ENCODE measurements at places on chromosomes 12 and 14.

DNA sequence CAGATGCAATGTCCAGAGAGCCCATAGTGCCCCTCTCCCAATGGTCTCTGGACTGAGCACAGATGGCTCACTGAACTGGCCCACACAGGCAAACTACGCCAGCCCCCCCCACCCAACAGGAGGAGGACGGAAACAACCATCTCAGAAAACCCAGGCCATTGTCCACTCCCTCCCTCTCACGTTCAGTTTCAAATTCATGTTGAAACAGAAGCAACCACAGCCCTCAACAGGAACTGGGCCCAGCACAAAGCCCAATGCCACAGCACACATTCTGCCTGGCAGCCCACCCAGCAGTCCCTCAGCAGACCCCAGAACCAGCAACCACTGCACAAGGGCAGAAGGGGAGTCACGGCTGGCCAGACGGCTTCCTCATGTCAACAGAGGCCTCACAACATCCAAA lies 10.6 kb downstream of the CCDC88C start:
- peak; percentile 9 for DNase-seq

- DNase-seq: no peak
Observed at GRCh38 chr14:61368114-61368710, 46.8 kb downstream of the PRKCH start.

GRCh38 chr12:6367969-6368892 lies 7.1 kb downstream of the SCNN1A start:
- DNase-seq: peak; percentile 29

DNA sequence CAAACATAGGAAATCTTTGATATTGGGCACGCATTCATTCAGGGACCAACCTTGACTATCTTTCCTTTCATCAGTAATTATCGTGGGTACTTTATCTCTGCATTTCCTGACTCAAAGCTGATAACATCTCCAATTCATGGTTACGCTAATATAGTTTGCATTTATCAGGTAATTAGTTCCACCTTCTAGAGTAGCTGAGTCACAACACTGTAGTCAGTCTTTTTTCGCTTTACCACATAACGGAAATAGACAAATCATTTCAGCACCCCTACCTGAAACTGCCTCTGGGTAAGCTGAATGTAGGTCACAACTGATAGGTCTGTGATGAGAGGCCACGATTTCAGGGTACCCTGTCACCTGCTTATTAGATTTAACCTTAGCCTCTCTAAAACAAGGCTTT lies 36.7 kb upstream of the IL22 start:
- peak; percentile 60 for DNase-seq

GRCh38 chr12:26867080-26867479 lies 34.1 kb upstream of the ITPR2 start:
- no peak for DNase-seq

- DNase-seq: no peak
Observed at GRCh38 chr12:110606253-110606611, 7.7 kb upstream of the TCTN1 start.

- peak; percentile 2 for DNase-seq
Observed at GRCh38 chr14:59739794-59740193, 130.8 kb downstream of the RTN1 start.

DNA sequence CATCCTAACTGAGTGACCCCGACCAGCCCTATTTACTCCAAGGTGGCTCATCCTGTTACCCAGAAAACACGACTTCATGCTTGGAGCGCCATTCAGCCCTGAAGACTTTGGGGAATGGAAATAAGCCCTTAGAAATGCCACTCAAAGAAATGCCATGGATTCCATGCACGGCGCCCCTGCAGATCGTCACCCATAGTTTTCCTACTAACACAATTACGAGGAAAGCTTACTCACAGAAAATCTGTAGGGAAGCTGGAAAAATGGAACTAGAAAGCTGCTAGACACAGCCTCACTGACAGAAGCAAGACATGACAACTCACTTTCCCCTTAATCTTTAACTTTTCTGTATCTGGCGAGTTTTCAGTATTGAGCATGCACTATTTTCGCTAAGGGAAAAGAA lies 19.5 kb downstream of the NUAK1 start:
- DNase-seq: no peak

DNA sequence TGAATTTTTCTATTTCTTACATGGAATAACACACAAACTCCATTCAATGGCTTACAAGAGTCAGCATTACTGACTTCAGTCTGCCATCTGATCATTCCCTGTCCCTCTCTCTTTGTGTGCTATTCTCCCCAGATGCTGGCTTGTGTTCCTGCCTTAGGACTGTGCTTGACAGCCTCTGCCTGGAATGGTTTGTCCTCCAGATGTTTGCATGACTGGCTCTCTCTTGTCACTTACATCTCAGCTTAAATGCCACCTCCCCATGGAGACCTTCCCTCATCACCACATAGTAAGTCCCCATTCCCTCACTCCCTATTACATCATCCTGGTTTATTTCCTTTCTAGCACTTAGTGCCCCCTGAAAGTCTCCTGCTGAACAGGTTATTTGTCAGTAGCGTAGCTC lies 181.6 kb downstream of the KTN1 start:
- DNase-seq: no peak

DNA sequence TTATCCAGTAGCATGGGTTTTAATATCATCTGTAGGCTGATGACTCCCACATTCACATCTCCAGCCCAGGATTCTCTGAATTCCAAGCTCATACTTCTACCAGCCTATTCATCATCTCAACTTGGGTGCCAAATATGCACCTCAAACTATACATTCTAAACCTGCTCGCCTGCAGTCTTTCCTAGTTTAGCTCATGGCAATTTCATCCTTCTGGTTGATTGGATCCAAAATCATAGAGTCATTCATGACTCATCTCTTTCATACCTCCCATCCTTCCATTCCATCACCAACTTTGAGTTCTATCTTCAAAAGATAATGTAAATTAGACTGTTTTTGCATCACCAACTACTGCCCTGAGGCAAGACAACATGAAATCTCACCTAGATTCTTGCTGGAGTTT lies 99.7 kb upstream of the EGLN3 start:
- no peak for DNase-seq

- no peak for DNase-seq
Observed at GRCh38 chr12:107491856-107492255, 193.7 kb upstream of the PWP1 start.

GRCh38 chr12:96136161-96136560 lies 58.0 kb upstream of the ELK3 start:
- DNase-seq: no peak

DNA sequence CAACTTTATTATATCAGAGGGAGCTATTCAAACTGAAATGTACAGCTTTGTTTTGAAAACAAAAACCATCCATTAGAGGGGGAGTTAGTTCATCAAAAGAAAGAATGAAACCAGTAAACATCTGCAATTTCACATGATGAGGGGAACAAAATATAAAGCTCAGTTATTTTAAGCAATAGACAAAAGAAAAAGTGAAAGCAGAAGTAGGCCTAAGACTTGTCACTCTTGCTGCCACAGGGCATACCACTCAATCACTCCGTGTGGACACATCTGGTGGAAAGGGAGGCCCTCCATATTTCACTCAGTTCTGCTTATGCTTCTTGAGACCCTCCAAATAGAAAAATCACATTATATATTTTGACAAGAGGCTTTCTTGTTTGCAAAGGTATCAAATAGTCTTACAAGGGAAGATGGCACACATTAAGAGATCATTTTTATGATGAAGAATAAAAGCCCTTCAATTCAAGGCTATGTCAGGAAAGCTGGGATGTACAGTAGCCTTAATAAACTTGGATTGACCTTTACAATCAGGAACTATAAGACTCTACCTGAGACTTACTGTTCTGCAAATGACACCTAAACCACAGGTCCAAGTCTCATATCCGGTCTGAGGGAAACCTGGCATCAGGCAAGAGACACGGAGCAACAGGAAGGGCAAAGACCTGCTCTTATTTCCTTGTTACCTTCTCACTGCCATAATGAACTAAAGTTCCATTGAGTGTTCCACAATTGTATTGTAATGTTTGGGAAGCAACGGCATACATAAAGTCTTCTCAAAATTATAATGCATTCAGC lies 222.5 kb upstream of the GRIP1 start:
- peak; percentile 11 for DNase-seq

DNA sequence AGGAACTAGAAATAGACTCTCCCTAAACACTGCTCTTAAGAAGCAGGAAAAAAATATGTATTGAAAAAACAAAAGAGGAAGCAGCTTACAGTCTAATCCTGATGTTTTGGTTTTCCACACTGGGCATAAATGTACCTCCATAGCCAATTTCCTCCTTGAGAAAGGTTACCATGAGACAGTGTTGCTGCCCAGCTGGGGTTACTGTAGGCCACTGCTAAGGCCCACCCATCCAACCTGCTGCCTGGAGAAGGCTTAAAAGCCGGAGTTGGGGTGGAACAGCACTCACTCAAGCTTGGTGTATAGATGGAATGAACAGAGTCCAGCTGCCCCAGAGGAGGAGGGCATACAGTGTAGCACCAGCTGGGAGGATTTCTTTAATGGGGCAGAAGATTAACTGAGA lies 41.1 kb downstream of the ERG28 start:
- DNase-seq: no peak

- DNase-seq: no peak
Observed at GRCh38 chr12:121238604-121239350, 28.8 kb downstream of the P2RX4 start.

- DNase-seq: no peak
Observed at GRCh38 chr14:99516871-99517642, 35.8 kb downstream of the CCNK start.

DNA sequence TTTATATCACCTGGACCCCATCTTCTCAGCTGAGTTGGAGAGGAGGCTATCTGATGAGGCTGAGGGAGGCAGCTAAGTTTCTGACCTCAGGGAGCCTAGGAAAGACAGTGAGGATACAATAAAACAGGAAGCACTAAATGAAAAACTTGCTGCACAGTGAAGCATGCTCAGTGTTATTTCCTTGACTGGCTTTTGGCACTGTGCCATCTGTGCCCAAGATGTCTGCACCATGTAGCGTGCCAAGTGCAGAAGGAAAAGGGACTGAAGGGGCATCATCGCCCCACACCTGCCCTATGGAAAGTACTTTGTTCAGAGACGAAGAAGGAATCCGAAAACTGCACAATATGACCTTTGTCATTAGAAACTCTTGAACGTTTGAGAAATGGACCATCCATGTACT lies 102.7 kb downstream of the ANO4 start:
- no peak for DNase-seq

GRCh38 chr14:53032161-53032803 lies 81.4 kb upstream of the FERMT2 start:
- no peak for DNase-seq

- DNase-seq: no peak
Observed at GRCh38 chr12:124920353-124920935, 6.0 kb upstream of the UBC start.

- no peak for DNase-seq
Observed at GRCh38 chr14:24280797-24281460, 9.5 kb upstream of the RABGGTA start.

DNA sequence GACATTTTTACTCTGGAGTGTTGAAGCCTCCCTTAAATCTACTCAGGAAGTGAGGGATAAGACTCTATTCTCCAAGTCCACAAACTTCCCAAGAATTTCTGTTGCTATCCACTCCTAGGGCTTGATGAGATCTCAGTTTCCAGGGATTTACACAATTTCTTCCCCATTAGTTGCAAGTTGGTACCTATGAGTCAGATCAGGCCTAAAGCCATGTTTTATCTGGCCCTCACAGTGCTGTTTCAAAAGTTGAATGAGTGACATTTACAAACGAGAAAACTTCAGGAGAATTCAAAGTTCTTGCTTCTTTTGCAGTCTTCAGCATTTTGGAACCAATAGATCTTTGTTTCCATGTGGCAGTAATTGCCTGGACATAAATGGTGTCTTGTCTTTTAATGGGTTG lies 156.4 kb upstream of the SYT10 start:
- no peak for DNase-seq

- DNase-seq: no peak
Observed at GRCh38 chr12:55515696-55516095, 23.5 kb downstream of the OR6C68 start.

DNA sequence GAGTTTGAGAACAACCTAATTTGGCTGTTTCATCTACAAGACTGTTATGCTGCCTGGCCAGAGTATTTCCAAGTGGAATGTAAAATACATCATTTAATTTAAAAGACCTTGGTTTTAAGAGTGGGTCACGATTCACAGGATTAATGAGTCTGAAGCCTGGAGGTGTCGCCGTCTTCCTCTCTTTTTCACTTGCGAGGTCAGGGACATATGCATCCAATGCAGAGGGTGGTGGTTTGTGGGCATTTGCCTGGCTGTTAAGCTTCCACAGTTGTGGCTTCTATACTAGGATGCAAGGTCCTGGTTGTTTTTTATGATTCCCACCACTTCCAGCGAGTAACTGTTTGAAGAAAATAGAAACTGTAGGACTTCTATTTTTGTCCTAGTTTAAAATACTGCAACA lies 22.8 kb upstream of the RASSF3 start:
- no peak for DNase-seq

- no peak for DNase-seq
Observed at GRCh38 chr12:47789712-47790489, 16.9 kb downstream of the SLC48A1 start.

- no peak for DNase-seq
Observed at GRCh38 chr14:35631071-35631805, 97.3 kb downstream of the INSM2 start.

DNA sequence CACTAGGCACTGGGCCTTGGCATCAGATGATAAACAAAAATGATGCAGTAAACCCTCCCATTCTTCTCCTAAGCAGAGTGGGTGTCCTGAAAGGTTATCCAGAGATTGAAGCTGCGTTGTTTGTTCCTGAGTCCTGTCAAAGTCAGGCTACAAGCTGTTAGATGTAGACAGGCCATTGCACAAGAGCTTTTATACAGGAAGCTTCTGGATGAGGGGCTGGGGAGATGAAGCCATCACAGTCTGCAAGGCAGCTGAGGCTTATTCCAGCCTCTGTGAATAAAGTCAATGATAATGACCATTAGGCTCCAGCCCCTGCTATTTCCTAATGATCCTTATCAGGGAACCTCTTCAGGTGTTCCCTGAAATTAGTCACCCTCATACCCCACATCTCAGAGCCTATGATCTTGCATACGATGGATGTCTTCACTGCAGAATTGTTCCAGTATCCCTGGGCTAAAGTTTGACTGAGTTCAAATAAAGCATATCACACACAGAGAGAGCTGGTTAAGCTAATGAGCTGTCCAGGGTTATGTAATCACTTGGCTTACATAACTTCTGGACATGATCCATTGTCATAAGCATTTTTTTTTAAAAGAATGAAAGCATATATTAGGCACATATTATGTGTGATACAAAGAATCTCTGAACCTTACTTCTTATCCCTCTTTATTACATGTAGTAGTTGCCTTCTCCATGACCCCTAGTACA lies 337.1 kb upstream of the OR4E1 start:
- no peak for DNase-seq

GRCh38 chr12:40622246-40622838 lies 69.9 kb upstream of the CNTN1 start:
- DNase-seq: peak; percentile 4

- no peak for DNase-seq
Observed at GRCh38 chr12:69916544-69917235, 91.7 kb downstream of the MYRFL start.

- DNase-seq: peak; percentile 53
Observed at GRCh38 chr14:97456958-97457357, 659.8 kb downstream of the VRK1 start.

GRCh38 chr12:101455685-101456084 lies 19.5 kb upstream of the SPIC start:
- DNase-seq: peak; percentile 33
